ENCODE measurements at places on chromosomes 16 and 17.

GRCh38 chr16:4676831-4677230 is 16.5 kb upstream of the NUDT16L1 start:
- DNase-seq = no peak

DNA sequence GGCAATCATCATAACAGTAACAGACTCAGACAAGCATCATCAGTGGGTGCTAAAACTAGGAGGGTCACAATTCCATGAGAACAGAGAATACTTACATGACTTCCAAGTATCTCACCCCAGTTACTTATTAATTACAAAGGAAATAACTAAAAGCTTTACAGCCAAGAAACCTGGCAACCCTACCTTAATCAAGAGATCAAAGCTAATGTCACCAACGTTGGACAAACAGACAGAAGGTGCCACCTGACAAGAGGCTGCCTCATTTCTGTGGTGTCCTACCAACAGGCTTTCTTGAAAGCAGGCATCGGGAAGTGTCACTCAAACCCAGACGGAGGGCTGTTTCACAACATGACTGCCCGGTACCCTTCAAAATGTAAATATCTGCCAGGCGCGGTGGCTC is 84.6 kb downstream of the RMI2 start:
- no peak for DNase-seq

DNA sequence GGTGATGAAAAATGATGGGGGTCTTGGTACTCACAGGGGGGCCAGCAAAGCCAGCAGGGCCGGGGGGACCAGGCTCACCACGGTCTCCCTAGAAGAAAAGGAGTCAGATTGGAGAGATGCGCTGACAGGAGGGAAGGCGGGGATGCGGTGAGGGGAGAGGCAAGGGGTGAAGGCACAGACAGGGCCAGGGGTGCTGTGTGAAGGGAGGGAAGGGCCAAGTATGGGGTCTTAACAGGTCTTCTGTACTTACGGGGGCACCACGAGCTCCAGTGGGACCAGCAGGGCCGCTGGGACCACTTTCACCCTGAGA is 11.2 kb downstream of the COL1A1 start:
- no peak for DNase-seq

DNA sequence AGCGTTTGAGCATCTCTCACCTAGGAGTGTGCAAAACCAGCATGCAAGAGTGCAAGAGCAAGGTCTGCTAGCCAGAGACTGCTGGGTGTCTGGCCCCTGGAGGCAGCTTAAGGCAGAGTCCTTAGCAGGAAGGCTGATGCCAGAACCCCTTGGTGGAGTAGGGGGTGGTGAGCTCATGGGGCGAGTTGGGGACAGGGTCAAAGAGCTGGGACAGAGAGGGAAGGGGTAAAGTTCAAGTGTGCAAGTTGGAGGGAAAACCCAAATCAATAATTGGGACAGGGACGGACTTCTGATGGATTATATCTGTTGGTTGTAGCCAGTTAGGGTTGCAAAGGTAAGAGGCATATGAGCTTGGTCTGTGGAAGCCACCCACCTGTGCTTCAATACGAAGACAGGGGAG is 443.6 kb upstream of the CDH5 start:
- no peak for DNase-seq

DNA sequence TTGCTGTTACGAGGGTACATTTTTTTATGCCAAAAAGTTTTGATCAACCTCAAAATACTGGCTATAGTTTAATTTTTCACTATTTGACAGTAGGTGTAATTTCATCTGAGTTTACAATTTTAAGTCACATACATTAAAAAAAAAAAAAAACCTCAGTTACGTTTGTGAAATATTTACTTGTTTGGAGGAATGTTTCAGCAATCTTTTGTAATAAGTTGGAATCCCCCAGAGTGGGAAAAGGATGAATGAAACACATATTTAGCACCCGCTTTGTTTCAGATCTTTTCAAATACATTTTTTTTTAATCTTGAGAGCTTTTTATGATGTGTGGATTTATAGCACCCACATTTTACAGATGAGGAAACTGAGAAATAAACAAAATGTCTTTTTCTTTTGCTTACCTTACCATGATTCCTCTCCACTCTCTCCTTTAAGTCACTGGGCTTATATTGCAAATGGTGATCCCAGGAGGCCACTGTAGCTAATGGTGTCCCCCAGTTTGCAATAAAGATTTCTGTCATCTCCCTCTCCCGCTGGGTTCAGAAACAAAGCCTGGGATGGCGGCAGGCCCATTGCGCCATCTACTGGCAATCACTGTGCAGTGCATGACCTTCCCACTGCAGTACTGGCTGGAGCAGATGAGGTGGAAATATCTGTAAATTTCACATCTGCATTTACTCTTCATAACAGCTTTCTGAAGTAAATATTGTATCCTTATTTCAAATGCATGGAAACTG is 27.7 kb downstream of the TBC1D3B start:
- DNase-seq = peak; percentile 80

- DNase-seq = peak; percentile 30
These were observed 70.6 kb downstream of the CYB5B start for GRCh38 chr16:69494991-69495392.

- DNase-seq = no peak
These were observed 163.9 kb downstream of the ZFHX3 start for GRCh38 chr16:72884037-72884436.

GRCh38 chr17:48100591-48101011 is 677 bp downstream of the CBX1 start:
- DNase-seq = peak; percentile 72

- no peak for DNase-seq
These were observed 30.4 kb downstream of the ATP2C2 start for GRCh38 chr16:84398701-84399100.

DNA sequence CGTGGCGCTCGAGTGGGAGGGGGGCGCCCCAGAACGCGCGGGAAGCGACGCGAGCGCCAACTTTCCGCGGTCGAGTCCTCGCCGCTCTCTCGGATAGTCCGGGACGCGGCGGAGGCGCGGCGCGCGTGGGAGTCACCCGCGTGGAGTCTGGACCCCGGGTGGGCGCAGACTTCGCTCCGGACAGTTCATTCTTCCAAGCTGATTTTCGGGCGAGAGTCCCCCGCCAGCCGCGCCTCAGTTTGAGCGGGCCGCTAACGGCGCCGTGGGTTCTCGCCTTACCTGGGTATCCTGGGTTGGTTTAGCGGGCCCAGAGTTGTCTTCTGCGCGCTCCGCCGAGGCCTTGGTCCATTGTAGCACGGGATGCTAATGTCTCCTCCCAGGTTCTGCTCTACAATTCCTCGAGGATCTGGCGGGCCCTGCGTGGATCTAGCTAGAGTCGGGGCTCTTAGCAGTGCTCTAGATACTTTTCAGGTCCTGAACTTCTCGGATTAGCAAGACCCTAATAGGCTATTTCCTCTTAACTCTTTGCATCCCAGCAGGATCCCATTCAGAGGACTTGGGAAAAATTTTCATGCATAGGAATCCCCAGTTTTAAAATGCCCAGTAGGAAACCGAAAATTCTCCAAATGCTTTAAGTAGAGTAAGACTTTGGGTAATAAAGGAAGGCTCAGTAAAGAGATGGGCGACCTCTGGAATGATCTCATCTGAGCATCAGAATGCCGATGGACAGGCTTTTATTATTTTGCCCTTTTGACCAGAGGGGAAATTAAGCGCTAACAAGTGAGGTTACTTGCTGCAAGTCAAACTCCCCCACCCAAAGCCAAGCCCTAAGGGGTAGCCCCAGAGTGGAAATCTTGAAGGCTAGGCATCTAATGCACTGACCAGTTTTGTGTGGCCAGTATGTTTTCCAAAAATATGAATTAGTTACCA is 537 bp upstream of the GJC1 start:
- DNase-seq = peak; percentile 68

GRCh38 chr17:36923814-36924221 is 13.5 kb upstream of the LHX1 start:
- peak; percentile 31 for DNase-seq

- DNase-seq = peak; percentile 8
These were observed 1.2 kb downstream of the KLHL36 start for GRCh38 chr16:84649511-84649861.

DNA sequence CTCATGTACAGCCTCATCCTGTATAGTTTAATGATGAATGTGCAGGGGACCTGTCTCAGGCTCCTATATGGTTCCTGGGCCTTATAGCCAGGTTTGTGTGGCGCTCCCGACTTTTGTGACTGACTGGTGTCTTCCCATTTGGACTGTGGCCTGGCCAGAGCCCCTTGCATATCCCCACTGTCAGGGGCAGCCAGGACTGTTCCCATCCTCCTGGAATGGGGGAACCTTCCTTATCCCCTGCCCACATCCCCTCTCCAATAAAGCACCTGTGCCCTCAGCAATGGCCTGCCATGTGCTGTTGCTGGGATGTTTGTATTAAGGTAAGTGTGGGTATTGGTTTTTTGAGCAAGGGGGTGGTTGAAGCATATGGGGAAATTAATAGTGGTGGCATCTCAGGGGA is 2.6 kb downstream of the B3GNT9 start:
- DNase-seq = no peak

GRCh38 chr16:6279286-6279685 is 1053.4 kb upstream of the RBFOX1 start:
- no peak for DNase-seq

DNA sequence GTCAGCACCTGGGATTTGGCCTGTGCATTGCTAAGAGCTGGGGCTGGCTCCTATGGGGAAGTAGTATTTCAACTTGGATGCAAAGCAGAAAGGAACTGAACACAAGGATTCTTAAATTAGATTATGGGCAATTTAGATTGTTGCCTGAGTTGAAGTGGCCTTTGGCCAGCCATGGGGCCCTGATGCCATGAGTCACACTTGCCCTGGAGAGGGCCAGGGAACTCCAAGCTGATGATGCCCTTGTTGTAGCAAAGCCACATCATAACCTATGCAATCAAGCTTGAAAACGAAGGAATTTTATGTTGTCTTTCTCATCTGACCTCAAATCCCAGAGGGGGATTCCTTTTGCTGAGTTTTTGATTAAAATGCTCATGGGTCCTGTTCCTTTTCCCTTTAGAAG is 3.9 kb upstream of the SPATA32 start:
- DNase-seq = no peak

- DNase-seq = peak; percentile 83
These were observed 44.1 kb downstream of the ZNF423 start for GRCh38 chr16:49811644-49812334.

DNA sequence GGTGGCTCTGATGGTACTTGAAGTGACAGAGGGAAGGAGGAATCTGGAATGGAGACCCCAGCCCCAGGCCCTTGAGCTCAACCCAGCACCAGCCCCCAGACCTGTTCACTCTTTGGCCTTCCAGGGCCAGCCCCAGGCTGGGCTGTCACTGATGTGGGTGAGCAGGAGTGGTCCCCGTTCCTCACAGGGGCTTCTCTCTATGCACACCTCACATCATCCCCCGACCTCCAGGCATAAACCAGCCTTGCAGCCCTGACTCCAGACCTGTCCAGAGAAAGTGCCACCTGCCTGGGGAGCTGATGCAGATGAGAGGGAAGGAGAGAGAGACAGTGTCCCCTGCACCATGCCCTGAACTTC is 182.6 kb upstream of the SDK2 start:
- no peak for DNase-seq

DNA sequence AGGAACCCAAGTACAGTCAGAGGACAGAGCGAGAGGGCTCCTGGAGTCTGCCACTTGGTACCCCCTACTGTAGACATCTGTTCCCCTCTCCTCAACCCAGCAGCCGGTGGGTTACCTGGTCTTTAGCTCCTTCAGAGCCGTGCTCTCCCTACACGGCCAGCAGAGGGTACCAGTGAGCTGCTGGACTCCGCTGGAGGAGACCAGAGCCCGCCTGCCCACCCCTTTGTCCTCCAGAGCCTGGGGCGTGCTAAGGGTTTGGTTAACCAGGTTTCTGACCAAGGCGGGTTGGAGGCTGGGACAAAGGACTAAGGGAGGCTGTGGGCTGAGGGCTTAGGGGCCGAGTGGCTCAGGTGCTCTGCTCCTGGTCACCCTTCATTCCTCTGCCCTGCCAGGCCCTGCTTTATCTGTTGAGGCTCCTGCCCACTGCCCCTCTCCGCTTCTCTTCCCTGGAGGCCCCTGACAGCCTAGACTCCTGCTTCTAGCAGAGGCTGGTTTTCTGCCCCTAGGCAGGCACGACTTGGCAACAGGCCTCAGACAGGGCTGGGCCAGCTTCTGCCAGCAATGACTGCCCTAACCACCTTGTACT is 2.7 kb upstream of the HSD11B2 start:
- peak; percentile 86 for DNase-seq

- no peak for DNase-seq
These were observed 5.0 kb downstream of the EVPLL start for GRCh38 chr17:18382441-18383078.

- peak; percentile 87 for DNase-seq
These were observed 1.9 kb upstream of the PER1 start for GRCh38 chr17:8153957-8154607.

GRCh38 chr16:85800321-85800669 is 800 bp downstream of the COX4I1 start:
- DNase-seq = no peak

GRCh38 chr17:79985361-79985942 is 50.2 kb downstream of the TBC1D16 start:
- no peak for DNase-seq

DNA sequence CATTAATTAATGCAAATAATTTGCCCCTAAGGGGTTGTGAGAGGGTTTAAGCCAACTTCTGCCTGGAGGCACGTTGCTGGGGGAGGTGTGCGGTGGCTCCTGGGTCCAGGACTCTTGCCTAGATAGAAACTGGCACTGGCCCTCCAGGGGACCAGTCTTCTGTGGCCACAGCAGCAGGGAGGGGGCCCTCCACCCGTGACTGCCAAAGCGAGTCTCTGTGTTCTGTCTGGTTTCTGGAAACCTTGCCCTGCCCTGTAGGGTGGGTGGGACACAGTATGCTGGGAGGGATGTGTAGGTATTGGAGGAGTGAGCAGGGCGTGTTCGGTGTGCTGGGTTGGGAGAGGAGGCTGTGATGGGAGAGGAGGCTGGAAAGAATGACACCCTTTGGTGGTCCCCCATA is 78.8 kb downstream of the TBC1D16 start:
- DNase-seq = no peak

- no peak for DNase-seq
These were observed 10.1 kb upstream of the MNT start for GRCh38 chr17:2410951-2411350.

GRCh38 chr17:64357191-64357981 is 33.3 kb downstream of the PECAM1 start:
- DNase-seq = peak; percentile 98

DNA sequence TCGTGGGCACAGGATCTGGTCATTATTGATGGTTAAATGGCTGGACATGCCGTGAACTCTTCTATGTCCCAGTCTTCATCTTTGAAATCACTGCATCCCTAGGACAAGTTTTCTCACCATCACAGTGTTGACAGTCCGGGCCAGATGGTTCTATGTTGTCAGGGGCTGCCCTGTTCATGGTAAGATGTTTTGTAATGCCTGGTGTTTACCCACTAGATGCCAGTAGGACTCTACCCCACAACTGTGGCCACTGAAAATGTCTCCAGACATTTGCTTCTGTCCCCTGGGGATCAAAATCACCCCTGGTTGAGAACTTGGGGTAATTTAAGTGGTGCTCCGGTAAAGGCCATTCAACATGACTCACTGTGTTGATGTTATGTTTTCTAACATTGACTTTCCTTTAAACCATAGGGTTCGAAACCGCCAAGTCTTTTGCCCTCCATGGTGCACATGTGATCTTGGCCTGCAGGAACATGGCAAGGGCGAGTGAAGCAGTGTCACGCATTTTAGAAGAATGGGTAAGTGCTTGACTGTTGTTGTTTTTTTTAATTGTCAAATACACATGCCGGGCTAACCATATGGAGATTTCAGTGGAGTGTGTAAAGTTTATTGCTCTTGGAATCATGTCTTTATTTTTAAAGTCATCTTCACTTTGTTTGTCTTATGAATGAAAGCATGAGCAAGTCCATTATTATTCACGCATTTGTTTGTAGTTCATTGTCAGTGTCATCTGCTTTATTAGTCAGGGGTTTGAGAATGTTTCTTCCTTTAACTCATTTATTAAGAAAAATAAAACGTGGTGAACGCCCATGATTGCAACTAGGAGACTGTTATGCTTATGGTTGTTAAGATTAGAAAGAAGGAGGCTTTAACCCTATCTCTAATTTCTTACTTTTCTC is 64.6 kb downstream of the WWOX start:
- no peak for DNase-seq

All from G401 (cell line).